ENCODE measurements at places on chromosomes 4 and X.

DNA sequence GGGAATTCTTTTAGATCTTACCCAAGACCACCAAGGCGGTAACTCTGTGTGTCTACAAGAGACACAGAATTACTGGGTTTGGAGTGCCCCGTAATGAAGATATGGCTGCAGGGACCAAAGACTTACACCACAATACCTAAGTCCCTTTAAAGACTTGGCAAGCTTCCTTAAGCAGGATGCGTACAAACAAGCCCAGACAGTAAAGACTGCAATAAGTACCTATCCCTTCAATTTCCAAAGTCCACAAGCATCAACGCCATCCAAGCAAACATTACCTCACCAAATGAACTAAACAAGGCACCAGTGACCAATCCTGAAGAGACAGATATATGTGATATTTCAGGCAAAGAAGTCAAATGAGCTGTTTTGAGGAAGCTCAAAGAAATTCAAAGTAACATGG, 42.3 kb upstream of the RNF128 start:
- H3K4me3 ChIP-seq, result no peak overlapping the region
- no peaks in the 10 kb centered on the region for H3K4me1 ChIP-seq
- H3K27ac ChIP-seq, result no peak overlapping the region
- DNase-seq, result no peak
- no peaks in the 10 kb centered on the region for H3K36me3 ChIP-seq
- H3K27me3 ChIP-seq, result no peaks in the 10 kb centered on the region

DNA sequence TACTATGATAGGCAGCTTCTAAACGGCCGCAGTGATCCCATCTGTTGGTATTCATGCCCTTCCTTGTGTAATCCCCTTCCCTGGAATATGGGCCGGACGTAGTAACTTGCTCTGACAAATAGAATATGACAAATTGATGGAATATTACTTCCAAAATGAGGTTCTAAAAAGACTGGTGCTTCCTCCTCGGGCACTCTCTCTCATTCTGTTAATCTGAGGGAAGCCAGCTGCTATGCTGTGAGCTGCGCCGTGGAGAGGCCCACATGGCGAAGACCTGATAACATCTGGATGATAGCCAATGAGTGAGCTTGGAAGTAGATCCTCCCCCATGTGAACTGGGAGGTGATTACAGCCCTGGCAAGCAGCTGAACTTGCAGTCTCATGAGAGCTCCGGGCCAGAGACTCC, 27.2 kb upstream of the SLC25A4 start:
- no peaks in the 10 kb centered on the region for H3K36me3 ChIP-seq
- peaks cover 9% of the 10 kb centered on the region for H3K27me3 ChIP-seq
- no peak for DNase-seq
- no peak overlapping the region for H3K4me3 ChIP-seq
- H3K4me1 ChIP-seq, result no peaks in the 10 kb centered on the region
- H3K27ac ChIP-seq, result no peak overlapping the region

DNA sequence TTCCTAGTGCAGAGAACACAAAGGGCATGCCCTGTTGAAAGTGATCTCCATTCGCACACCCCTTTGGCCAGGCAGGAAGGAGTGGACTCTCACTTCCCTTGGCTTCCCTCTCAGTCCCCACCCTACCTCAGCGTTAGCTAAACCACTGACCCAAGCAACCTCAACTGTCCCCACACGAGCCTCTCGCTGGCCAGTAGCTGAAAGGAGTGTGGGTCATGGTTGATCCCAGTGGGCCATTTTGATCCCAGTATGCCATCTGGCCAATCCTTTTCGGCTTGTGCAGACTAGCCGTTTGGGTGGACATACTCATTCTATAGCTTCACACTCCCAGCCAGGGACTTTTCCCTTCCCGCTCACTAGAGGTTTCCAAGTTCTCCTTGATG, 24.4 kb upstream of the BCORL1 start:
- no peaks in the 10 kb centered on the region for H3K27me3 ChIP-seq
- H3K4me3 ChIP-seq, result no peak overlapping the region
- no peak for DNase-seq
- no peaks in the 10 kb centered on the region for H3K36me3 ChIP-seq
- H3K4me1 ChIP-seq, result peaks cover 19% of the 10 kb centered on the region
- no peak overlapping the region for H3K27ac ChIP-seq

- no peak for DNase-seq
- no peak overlapping the region for H3K4me3 ChIP-seq
- no peaks in the 10 kb centered on the region for H3K4me1 ChIP-seq
- H3K27ac ChIP-seq, result no peak overlapping the region
- H3K27me3 ChIP-seq, result no peaks in the 10 kb centered on the region
These were observed 731.5 kb upstream of the AGA start for GRCh38 chr4:178173771-178174170.

DNA sequence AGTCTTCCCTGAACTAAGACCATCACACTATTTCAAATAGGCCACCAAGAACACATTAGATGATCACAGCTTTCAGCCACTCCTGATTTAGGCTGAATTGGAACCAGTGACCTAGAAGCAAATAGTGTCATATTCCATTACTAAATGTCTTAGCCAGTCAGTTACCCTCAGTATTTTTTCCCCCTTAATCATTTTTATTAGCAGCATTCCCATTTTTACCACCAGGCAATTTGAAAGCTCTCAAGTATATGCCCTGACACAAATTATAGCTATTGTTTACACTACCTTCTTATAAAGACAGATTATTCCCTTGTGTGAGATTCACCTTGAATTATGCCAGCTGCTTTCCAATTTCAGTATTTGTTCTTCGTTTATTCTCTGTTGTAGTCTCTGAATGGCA, 1146.9 kb downstream of the PDHA2 start:
- no peak overlapping the region for H3K27ac ChIP-seq
- H3K4me1 ChIP-seq, result no peaks in the 10 kb centered on the region
- H3K27me3 ChIP-seq, result no peaks in the 10 kb centered on the region
- H3K4me3 ChIP-seq, result no peak overlapping the region
- DNase-seq, result no peak

DNA sequence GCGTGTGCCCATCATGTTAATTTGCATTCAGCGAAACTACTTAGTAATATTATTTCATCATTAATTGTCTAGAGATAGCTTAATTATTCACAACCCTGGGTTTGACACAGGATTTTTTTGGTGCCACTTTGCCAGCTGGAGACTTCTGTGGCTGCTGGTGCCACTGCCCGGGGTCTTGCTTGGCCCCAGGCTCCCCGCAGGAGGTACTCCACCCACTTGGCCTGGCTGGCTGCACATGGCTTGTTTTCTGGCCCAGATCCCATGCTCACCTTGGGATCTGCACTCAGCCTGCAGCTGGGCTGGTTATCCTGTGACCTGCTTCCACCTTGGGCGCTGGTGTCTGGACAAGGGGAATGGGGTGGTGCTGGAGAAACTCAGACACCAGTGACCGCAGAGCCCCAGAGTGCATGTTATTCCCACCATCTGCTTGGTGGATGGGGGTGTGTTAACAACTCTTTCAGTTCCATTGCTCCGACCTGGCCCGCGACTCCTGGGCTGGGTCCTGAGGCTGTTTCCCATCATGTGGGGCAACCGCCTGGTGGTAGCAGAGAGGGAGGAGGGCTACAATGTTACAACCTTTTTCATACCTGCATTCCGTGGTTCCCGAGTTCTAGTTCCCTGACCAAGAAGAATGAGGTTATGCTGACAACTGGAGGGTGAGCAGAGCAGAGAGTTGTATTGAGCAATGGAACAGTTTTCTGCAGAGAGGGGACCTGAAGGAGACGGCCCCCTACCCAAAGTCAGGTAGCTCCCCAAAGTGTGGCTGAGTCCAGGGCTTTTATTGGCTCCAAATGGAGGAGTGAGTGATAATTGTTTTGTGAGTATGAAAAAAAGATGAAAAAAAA, 1950.0 kb upstream of the IGFBP7 start:
- H3K27me3 ChIP-seq, result no peaks in the 10 kb centered on the region
- H3K4me3 ChIP-seq, result no peak overlapping the region
- no peak for DNase-seq

- no peaks in the 10 kb centered on the region for H3K27me3 ChIP-seq
- no peak overlapping the region for H3K27ac ChIP-seq
- no peak for DNase-seq
- H3K36me3 ChIP-seq, result no peaks in the 10 kb centered on the region
- no peaks in the 10 kb centered on the region for H3K4me1 ChIP-seq
- no peak overlapping the region for H3K4me3 ChIP-seq
These were observed 65.8 kb downstream of the BCOR start for GRCh38 chrX:40031911-40032310.
